DMS 273 treated with DMSO at 0.1 percent for 48 hours (cell line): ENCODE measurements at places on chromosomes 3 and 15.

DNA sequence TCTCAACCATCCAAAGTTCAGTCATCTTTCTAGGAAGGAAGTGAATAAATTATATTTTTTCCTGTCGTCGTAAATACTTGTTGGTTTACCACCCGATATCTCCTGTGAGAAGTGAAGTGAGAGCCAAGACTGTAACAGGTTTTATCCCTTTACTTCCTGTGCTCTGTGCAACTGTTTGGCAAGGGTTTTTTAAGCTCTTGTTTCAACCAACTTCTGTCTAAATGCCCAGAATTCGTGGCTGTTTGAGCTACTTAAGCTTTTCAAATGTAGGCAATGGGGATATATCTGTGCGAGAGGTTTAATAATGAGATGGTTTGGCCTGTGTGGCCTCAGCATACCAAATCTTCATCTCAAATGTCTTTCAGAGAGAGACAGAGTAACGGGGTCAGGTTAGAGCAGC, 134.7 kb downstream of the LRTM1 start:
- DNase-seq, result no peak

DNA sequence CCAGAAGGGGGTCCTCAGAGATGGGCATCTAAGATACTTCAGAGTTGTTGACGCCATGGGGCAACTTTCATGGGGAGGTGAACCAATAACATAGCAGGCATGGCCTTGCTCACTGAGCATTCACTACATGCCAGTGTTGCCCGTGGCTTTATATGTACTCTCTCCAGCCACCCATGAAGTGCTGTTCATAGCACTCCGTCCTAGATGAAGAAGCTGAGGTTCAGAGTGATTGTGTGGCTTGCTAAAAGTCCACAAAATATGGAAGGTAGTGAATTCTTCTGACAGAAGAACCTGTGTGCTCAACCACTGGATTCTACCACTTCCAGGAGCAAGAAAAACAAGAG, 9.8 kb upstream of the SEMA4B start:
- DNase-seq, result no peak

DNA sequence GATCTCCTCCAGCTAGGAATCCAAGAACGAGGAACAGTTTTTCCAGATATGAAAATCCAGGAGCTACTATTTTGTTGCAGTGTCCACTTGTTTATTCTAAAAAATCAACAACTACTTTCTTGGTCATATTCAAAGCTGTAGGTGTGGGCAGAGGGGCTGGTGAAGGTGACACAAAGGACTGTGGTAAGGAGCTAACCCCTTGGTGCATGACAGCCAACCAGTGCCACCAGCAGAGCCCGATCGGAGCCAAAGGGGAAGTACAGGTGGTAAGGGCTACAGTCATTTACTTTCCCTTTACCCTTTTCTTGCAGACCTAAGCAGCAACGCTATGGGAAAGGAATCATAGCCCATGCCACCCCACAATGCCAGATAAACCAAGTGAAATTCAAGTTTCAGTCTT, 30.7 kb downstream of the PLA1A start:
- DNase-seq, result no peak

DNA sequence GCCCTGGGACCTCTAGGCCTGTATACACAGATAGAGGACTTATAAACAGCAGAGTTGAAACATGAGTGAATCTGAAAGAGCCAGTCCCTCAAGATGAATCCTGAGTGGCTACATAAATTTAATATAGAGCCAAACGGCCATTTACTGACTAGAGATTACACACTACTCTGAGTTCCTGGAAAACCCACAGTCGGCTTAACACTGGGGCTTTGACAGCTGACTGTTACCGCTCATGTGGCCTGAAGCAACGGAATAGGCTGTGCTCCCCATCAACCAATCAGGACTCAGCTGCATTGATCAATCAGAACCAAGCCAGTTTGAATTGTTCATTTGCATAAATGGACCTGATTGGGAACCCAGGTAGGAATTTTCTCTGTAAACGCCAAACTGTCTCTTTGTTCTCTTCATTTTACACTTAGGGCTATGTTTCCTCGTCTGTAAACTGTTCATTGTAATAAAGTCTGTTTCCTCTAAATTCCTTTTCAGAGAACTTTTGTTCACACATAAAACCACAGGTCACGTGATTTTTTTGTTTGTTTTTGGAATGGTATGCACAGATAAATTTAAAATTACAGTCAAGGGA, 40.5 kb downstream of the CCNL1 start:
- DNase-seq, result no peak

DNA sequence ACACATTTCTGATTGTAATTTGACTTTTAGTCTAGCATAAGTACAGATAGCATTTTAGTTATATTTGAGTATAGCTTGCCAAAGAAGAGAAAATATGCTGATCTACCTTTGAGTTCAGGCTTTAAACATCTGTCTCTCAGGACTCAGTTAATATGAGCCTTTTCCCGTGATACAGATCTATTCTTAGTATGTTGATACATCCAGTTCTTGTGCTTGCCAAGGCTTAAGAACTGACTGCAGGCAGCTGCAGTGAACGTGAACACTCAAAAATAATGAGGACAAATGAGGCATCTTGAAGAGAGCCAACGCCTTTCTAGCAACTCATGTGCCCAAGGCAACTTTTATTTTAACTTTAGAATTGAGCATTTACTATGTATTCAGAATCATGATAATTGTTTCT, 325.5 kb downstream of the SI start:
- DNase-seq, result no peak

GRCh38 chr3:158663246-158663645, 9.2 kb downstream of the LXN start:
- DNase-seq, result no peak

GRCh38 chr15:47551546-47551945, 165.8 kb upstream of the SEMA6D start:
- no peak for DNase-seq

DNA sequence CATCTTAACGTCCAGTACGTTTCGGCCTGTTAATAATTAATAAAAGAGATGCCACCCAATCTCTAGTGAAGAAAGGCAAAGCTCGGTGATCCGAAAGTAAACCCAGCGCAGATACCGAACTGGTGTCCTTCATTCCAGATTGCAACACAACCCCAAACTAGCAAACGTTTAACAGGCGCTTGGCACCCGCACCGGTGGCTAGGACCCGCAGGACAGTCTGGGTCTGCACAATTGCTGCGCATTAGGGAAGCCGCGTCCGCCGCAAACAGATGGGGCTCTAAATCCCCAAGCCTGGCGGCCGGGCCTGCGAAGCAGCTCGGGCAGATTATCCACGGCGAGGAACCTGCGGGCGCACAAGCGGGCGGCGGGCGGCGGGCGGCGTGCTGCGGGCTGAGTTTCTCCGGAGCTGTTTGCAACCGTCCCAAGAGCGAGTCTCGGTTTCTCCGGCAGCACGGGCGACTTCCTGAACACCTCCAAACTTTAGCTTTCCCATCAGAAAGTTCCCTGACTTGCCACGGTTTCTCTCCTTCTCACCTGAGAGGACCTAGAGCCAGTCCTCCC, 112.1 kb upstream of the ICE2 start:
- peak; percentile 7 for DNase-seq

- DNase-seq, result peak; percentile 68
Observed at GRCh38 chr3:196528639-196529233, 13.6 kb upstream of the SMCO1 start.

GRCh38 chr15:23403550-23403949, 43.5 kb downstream of the GOLGA6L2 start:
- no peak for DNase-seq

DNA sequence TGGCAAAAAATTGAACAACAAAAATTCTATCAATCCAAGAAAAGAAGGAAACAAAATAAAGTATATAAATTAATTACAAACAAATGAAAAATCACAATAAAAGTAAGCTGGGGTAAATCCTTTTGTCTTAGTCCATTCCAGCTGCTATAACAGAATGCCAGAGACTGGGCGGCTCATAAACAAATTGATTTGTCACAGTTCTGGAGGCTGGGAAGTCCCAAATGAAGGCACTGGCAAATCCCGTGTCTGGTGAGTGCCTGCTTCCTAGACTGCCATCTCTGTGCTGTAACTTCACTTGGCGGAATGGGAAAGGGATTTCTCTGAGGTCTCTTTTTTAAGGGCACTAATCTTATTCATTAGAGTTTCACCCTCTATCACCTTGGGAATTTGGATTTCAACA, 53.6 kb upstream of the RPL35A start:
- DNase-seq, result no peak
